ENCODE measurements at places on chromosomes 2 and 18.

DNA sequence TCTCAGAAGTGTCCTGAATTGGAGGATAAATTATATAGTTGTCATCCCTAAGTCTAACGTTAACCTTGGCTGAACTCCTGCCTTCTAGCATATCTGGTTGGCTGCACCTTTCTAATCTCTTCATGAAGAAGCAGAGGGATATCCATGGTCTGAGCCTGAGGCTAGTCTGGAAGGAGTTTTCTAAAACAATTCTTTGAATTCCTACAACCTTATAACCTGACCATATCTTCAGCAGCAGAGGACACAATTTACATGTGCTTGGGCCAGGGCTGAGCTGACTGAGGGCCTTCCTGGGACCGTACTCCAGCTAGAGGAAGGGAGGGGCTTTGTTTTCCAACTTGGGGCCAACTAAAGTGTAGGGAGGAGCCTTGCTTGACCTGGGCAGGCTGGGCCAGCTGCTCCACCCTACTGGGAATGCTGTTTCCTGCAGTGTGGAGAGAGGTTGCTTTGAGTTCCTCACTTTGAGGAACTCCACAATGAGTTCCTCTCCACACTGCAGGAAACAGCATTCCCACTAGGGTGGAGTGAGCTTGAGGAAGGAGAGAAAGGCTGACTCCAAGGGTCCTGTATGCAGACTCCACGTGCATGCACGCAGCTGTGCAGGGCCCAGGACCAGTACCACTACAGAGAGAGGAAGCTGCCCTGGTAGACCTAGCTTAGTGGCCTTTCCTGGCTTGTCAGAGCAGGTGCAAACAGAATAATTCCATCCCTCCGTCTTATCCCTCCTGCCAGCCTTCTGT is 19.6 kb downstream of the CEP68 start:
- DNase-seq, result no peak

DNA sequence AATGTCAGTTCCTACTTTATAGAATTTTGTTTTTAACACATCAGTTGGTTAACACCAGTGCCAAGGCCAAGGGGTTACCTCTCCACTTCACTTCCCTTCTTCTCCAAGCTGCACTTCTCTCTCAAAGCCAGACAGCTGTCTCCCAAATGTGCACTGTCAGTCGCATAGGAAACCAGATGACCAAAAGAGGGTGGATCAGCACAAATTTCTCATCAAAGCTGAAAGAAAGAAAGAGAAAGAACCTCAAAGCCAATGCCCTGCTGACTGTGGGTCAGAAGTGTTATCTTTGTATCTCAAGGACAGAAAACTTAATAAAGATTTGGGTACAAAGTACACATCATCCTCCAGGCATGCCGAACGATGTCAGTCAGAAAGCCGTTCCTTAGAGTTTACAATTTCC is 32.2 kb downstream of the SPATS2L start:
- no peak for DNase-seq

DNA sequence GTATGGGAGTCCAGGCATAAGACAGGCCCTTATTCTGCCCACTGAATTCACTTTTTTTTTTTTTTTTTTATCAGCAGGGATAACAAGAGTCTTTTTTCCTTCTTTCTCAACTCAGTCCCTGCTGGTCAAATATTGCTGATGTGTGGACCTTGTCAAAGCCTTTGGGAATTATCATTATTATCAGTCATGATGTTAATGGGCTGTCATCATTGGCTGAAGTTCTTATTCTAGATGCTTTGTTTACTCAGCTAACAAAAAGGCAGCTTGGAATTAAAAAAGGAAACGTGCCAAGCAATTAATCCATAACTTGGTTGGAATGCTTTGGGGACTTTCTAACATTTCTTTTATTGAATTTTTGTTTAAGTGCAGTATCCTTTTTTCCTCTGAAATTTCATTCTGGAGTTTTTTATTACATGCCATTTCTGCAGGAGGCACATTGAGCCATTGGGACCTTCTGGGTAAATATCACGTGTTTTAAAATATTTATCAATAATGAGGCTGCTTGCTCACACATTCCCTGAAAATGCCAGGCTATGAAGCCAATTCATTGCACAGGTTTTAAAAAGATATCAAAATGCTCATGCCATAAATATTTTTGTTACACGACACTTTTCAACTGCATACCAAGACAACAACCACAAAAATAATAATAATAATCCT is 246.3 kb downstream of the TXNL1 start:
- no peak for DNase-seq

GRCh38 chr18:48875314-48875941 is 75.3 kb downstream of the SMAD7 start:
- DNase-seq, result no peak

- DNase-seq, result no peak
These were observed 25.1 kb upstream of the ARHGAP25 start for GRCh38 chr2:68709421-68709911.

GRCh38 chr18:902229-902628 is 2.4 kb upstream of the ADCYAP1 start:
- no peak for DNase-seq

DNA sequence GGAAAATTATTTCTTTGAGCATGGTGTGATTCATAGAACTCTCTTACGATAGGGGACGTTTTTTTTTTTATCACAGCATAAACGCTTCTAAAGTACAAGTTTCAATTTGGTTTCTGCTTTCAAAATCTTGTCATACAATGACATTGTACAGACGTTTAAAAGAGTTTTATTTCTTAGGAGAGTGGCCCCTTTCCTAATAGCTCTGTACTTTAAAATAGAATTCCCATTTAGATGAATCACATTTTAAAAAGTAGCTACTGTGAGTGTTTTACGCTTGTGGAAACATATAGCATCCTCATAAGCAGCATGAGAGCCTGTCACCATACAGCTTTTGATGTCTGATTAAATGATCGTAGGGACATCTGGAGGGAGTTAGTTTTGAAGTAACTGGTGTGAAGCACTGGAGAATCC is 510.9 kb downstream of the PARD3B start:
- no peak for DNase-seq

Data from activated gamma-delta T cell (primary cell).